ENCODE measurements at places on chromosomes 1 and 21. TPM values are rescaled to one million over a fixed set of nuclear protein-coding genes. Genes with fewer than 3 reads are reported as not detected.

Gene IFI44
- total RNA-seq: 26.9 TPM

Gene SAMD13
- total RNA-seq: 0.34 TPM

Gene CRYAA
- not detected for total RNA-seq

Gene FOXD3
- not detected for total RNA-seq

GRCh38 chr1:155184835-155185782 is 11.5 kb downstream of the TRIM46 start:
- DNase-seq: no peak

DNA sequence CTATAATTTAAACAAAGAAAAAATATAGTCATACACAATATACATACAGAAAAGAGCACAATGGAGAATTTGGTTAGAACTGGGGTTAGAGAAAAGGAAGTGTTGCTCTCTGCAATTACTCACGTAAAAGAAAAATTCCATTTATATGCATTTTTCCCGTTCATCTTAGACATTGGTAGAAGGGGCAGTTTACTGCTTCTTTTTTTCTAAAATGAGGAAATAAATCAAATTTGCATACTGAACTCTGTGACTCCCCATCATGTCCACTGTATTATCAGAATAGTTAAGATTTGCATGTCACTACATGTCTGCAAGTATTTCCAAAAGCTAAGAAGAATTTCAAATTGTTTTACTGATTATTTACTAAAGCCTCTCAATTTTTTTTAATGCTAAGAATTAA is 44.1 kb upstream of the C1orf105 start:
- no peak for DNase-seq

DNA sequence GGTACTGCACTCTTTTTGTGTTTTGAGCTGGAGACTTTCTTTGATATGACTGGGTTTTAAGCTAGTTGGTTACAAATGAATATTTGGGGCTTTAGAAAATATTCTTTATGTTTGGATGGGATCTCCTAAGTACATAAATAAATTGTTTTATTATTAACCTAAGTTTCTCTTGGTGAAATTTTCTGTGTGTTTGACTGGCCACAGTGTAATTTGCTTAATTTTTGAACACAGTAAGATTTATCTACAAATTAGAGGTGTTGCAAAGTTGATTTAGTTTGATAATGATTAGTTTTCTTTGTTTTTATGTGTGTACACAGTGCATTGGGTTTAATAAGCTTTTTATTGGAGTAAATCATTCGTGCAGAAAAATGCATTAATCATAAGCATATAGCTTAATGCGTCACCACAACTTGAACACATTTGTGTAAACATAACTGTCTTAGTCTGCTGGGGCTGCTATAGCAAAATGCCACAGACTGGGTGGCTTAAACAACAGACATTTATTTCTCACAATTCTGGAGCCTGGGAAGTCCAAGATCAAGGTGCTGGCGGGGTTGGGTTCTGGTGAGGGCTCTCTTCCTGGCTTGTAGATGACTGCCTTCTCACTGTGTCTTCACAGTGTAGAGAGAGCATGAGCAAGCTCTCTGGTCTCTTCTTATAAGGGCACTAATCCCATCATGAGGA is 17.4 kb upstream of the SLC6A9 start:
- DNase-seq: no peak

DNA sequence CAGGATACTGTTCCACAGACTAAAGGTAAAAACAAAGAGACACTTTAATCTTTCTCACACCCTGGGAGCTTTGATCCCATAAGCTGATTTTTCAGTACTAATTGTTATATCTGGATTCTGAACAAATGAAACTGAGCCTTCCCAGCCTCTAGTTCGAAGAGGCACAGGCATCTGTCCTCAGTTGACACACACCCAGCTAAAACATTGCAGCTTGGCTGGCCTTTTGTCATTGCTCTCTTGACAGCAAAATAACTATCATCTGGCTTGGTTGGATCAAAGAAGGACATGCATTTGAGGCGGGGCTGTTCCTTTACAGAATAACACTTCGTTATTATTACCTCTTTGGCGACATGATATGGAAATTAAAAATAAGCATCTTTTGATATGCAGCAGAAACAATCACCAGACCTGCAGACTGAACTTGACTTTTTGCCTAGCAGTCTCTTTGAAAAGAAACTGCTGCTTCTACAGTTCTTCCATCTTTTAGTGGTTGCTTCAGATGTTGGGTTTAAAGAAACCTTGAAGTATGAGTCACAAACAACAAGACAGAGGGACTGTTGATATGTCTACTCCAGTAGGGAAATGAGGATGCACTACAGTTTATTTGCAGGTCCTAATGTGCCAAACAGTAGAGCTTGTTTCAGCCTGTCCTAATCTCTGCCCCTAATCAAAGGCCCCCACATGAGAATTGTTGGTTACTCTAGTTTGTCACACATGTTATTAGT is 166.5 kb downstream of the TPR start:
- DNase-seq: no peak

GRCh38 chr1:108051631-108052377 is 86.8 kb upstream of the VAV3 start:
- DNase-seq: no peak

DNA sequence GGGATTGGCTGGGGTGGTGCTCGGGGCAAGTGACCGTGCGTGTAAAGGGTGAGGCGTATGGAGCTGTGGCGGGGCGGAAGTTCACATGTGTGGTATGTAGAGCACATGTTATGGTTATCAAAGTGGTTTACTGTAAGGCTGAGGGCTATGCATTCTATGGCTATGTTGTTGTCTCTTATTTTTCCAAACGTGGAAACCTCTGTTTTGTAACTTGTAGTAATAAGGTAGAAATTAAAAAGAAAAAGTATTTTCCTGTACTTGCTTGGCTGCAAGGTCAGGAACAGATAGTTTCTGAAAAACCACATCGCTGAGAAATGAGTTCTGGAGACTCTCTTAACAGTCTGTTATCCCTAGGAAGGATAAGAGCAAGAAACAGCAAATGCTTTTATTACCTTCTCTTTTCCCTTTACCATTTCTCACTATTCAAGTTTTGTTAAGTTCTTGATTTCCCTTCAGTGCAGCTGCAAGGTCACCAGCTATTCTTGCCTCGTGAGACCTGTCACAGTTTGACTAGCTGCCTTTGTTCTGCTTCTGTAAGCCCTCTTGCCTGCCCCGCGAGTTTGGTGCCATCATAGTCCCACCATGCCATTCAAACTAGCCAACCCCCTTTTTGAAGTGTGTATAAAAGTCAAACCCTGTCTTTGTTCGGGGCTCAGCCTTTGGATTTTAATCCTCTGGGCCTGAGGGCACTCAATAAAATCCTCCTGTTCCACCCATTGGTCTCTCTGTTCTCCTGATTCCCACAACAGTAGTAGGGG is 9.5 kb downstream of the RNU1-2 start:
- peak; percentile 61 for DNase-seq

- no peak for DNase-seq
These were observed 16.0 kb downstream of the ADSS2 start for GRCh38 chr1:244435562-244436205.

DNA sequence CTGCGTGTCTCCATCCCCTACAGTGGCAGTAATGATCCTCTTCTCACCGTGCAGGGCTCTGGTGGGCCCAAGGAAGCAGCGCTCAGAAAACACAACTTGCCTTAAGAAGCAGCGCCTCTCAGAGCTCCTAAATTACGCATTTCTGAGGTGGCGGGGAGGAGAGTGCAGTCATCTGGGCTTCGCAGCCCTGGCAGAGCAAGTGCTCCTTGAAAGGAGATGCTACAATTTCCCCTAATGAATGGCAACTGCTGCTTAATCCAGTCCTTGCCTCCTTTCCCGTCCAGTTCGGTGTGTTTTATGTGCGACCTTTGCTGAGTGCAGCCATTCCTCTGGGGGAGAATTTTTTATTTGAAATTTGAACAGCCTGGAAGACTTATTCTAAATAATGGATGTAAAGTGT is 287.3 kb downstream of the PTPRU start:
- DNase-seq: no peak

GRCh38 chr1:235277709-235278108 is 50.3 kb downstream of the ARID4B start:
- DNase-seq: no peak
